ENCODE measurements at places on chromosomes 7 and 10.

GRCh38 chr7:107267138-107267537, 98.3 kb downstream of the HBP1 start:
- no peak for DNase-seq

- no peak for DNase-seq
These were observed 1.4 kb downstream of the GPR141 start for GRCh38 chr7:37684927-37685326.

DNA sequence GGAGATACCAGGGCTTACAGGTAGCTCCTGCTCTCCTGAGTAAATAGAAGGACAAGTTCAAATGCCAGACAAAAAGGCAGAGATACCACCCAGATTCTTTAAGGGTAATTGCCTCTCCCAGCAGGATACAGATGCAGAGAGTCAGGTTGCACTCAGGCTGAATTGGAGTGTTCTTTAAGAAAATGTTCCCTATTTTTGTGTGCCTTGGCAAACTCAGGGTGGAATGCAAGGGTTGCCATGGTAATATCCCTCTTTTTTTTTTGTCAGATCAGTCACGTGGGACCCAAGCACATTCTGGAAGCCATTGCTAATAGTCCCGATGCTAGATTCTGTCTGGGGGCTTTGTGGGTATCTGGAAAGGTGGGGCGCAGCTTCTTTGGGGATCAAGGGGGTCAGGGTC, 628.0 kb downstream of the CALN1 start:
- no peak for DNase-seq

DNA sequence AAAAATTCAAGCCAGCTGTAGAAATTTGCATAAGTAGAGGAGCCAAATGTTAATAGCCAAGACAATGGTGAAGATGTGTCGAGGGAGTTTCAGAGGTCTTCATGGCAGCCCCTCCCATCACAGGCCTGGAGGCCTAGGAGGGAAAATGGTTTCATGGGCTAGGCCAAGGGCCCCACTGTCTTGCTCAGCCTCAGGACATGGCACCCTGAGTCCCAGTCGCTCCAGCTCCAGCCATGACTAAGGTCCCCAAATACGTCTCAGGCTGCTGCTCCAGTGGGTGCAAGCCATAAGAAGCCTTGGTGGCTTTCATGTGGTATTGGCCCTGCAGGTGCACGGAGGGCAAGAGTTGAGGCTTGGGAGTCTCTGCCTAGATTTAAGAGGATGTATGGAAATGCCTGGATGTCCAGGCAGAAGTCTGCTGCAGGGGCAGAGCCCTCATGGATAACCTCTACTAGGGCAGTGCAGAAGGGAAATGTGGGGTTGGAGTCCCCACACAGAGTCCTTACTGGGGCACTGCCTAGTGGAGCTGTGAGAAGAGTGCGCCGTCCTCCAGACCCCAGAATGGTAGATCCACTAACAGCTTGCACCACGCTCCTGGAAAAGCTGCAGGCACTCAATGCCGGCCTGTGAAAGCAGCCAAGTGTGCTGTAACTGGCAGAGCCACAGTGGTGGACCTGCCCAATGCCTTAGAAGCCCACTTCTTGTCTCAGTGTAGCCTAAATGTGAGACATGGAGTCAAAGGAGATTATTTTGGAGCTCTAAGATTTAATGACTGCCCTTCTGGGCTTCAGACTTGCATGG, 19.2 kb downstream of the TBATA start:
- no peak for DNase-seq

DNA sequence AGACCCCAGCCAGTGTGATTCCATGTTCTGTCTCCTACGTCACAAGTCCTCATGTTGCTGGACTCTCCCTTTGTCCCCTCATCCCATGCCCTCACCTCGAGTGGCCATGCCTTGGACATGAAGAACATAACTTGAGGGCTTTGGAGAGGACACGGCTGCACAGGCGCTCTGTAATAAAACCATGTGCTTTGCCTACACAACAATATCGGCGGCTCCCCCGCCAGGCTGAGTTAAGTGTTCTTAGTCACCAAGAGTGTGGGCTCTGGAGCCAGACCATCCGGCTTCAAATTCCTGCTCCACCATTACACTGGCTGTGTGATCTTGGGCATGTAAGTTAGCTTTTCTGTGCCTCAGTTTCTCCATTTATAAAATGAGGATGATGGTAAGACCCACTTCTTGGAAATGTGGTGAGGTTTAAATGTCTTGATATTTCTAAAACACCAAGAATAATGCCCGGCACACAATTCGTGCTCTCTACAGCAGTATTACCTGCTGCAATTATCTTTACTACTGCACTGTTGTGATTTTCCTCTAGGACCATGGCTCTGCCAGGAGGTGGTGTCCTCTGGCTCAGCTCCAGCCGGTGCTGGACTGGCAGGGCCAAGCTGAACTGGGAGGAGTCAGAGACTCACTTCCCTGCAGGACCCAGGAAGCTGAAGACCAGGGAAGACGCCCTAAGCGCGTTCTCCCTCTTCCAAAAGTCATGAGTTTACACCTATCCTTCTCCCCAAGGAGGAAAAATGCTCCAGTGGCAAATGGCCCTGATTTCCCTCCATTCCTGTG, 15.7 kb downstream of the SLIT1 start:
- no peak for DNase-seq

GRCh38 chr10:70078329-70078728, 25.7 kb downstream of the MACROH2A2 start:
- DNase-seq: no peak

- DNase-seq: no peak
These were observed 145.7 kb downstream of the REEP3 start for GRCh38 chr10:63666836-63667383.

DNA sequence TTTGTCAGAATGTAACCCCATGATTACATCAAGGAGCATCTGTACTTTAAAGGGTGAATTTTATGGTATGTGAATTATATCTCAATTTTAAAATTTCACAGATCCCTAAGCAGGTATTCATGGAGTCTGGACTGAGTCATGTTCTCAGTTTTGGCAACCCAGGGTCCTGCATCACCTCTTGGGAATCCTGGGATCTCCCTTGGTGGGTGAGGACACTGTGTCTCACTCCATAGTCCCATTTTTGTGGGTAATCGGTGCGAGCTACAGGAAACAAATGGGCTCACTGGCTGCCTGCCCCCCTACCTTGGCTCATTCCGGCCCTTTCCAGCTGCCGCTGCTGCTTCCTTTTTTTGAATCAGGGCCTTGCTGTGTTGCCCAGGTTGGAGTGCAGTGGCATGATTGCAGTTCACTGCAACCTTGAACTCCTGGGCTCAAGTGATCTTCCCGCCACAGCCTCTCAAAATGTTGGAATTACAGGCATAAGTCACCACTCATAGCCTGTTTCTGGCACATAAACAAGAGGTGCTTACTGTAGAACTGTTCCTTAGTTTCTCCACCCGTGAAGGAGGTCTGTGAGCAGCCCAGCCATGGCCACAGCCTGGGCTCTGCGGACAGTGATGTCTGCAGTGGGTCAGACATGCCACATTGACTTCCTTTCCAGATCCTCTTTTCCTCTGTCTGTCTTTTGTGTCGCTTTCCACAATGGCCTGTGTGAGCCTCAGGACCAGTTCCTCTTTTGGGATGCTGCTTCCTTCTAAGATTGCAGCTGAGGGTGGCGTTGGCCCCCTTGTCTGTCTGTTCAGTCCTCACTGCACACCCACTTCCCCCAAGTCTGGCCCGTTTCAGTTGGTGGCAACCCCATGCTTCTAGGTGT, 14.5 kb downstream of the PALD1 start:
- DNase-seq: no peak

GRCh38 chr10:105968666-105969065, 1195.8 kb downstream of the SORCS1 start:
- DNase-seq: no peak

DNA sequence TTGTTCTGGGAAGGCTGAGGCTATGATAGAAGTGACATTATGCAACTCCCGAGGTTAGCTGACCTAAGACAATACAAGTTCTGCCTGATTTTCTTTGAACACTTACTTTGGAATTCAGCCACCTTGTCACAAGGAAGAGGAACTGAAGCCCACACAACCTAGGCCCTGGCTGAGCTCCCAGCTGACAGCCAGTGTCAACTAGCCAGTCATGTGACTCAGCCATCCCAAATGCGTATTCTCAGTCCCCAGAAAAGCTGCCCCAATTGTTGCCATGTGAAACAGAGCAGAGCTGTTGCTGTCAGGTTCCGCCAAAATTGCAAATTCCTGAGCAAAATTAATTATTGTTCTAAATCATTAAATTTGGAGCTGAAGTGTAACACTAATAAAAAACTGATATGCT, 1010.0 kb downstream of the XPNPEP1 start:
- no peak for DNase-seq

DNA sequence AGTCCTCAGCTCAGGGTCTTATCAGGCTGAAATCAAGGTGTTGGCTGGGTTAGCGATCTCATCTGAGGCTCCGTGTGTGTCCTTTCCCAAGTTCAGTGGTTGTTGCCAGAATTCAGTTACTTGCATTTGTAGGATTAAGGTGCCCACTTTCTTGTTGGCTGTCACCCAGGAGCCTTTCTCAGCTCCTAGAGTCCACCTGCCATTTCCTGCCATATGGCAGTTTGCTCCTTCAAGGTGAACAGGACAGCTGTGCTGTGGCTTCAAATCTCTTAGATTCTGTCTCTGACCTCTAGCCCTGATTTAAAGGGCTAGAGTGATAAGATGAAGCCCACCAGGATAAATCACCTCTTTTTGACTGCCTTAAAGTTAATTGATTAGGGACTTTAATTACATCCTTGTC, 1.0 kb upstream of the HIF1AN start:
- DNase-seq: no peak

- no peak for DNase-seq
These were observed 155.6 kb downstream of the ARHGAP21 start for GRCh38 chr10:24568042-24568441.

DNA sequence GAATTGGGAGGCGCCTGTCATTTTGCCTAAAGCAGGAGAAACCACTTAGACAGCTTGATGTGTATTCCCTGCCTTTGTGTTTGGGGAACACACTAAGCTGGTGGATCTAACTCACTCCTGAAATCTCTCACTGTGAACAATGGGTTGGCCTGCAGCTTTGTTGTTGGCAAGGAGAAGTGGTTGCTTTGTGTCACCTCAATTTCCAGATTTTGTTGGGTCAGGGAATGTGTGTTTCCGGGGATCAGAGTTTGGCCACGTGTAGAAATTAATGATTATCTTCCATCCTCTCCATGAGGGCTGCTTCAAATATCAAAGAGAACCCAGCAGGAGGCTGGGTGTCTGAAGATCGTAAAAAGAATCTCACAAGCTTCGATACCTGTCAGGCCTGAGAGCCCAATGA, 27.8 kb downstream of the A1CF start:
- DNase-seq: no peak

DNA sequence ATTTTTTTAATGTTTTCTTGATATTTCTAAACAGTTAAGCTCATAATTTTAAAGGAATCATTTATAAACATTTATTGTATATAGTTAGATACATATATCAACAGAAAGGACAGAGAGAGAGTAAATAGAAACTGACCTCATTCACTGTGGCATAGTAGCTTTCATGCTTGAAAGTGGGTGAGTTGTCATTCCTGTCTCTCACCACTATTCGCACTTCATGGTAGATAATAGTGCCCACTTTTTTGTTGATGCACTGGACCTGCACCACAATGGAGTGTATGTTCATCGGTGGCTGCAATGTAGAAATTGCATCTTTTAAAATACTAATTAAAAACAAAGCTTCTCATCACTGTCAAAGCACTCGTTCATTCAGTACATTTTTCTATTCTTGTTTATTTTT, 432.0 kb downstream of the PCDH15 start:
- no peak for DNase-seq

- no peak for DNase-seq
These were observed 795.5 kb downstream of the TNS3 start for GRCh38 chr7:46786221-46786954.

- DNase-seq: no peak
These were observed 20.7 kb downstream of the ADRB1 start for GRCh38 chr10:114064151-114065048.

- no peak for DNase-seq
These were observed 103.0 kb upstream of the ANKRD1 start for GRCh38 chr10:91023700-91024398.

DNA sequence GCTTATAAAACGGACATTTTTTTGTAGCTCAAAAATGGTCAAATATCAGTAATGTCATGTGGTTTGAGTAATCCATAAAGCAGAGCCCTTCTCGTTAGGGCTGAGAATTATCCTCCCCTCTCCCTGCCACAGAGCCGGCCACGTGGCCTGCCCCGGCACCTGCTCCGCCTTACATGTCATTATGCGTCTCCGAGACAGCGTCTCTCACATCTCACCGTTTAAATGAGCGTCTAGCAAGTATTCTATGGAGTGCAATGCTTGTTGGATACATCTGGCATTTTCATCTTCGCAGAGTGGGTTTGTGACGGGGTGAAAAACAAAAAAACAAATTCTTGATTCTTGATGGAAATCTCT, 86.1 kb downstream of the CUX1 start:
- no peak for DNase-seq

- no peak for DNase-seq
These were observed 92.1 kb downstream of the PIP4K2A start for GRCh38 chr10:22622242-22622806.

GRCh38 chr7:81618396-81619014, 151.3 kb downstream of the HGF start:
- DNase-seq: no peak

DNA sequence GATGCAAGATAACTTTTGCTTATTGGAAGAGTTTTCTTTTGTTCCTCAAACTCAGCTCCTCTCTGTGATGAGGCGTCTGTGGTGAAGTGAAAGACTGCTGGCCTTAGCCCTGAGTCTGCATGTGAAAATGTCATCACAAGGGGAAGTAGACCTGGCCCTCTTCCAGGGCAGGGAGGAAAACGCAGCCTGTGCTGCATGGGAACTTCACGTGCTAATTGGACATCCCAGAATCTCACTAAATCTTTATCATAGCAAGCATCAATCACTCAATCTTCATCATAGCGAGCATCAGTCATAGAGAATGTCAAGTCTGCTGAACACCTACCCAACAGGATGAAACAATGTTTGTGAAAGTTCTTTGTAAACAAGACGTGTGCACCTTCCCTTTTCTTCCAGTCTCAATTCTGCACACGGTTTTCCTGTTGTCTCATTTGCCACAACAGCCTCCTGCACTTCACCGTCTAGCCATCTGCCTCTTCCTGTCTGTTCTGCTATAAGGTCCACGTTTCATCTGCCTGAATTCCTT, 314.6 kb downstream of the FRMD4A start:
- no peak for DNase-seq

GRCh38 chr7:98250789-98251188, 1.2 kb downstream of the TECPR1 start:
- DNase-seq: no peak

DNA sequence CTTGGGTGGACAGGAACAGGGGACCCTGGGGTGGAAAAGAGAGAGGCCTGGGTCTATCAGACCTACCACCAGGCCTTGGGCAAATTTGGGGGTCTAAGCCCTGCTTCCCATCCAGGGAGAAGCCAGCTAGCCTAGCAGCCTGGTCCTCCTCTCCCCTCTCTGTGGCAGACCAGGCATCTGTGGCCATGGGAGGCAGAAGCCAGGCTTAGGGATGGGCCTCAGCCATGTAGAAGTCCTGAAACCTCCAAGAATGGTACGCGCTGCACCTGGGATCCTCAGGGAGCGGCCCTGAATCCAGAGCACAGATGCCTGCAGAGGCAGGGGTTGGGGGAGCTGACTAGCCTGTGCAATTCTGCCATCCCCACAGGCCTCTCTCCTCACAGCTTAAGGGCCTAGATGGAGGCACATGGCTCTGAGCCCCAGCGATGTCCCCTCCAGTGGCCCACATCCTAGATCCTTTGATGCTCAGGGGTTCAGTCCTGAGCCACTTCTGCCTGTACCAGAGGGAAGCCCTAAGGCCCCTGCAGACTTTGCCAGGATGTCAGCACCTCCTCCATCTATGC, 21.2 kb downstream of the GRID1 start:
- DNase-seq: no peak

GRCh38 chr10:61385231-61386001, 67.8 kb downstream of the TMEM26 start:
- DNase-seq: no peak

Measured in activated CD8-positive, alpha-beta memory T cell treated with anti-CD3 and anti-CD28 coated beads for 4 hours (primary cell).